ENCODE measurements at places on chromosomes 4 and X.
A peak's percentile ranks its signal among the peaks of the same experiment; 100 is the strongest.

- no peak for DNase-seq
These were observed 252.7 kb downstream of the OPHN1 start for GRCh38 chrX:68180579-68180978.

DNA sequence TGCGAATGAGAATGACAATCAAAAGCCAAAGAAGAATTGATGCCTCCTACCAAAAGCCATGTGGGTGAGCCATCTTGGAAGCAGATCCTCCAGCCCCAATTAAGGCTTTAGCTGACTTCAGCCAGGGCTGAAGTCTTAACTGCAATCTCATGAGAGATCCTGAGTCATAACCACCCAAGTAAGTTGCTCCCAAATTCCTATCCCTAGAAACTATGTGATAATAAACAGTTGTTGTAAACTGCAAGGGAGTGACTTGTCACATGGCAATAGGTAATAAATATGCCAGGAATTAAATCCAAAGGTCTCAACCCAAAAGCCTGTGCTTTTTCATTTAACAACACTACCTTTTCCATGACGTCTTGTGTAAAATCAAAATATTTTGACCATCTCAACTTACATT lies 154.2 kb upstream of the TBL1X start:
- no peak for DNase-seq

DNA sequence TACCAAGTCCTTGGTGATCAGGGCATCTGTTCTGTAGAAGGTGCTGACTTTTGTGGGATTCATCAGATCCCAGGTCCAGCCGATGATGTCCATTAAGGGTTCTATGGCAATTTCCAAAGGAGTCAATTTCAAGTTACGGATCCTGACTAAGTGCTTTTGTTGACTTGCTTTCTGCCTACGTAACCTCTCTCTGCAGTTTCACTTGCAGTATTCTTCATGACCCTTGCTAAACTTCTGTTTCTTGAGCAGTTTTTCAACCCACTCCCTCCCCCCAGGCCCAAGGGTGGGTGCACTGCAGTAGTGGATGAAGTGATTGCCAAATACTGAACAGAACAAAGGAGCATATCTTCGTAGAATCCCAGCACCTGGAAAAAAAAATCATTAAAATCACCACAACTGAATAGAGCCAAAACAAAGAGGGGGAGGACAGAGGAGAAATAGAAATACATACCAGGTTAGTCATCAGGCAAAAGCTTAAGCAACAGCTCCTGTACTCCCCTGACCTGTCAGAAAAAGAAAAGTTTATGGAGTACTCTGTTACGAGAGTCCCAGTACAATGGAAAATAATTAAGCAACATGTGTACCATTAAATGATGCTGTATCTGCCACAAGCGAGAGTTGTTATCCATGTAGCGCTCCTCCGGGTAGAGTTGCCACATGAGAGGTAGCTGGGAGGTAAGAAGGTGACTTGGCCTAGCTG lies 5.8 kb downstream of the CMC4 start:
- peak; percentile 49 for DNase-seq

DNA sequence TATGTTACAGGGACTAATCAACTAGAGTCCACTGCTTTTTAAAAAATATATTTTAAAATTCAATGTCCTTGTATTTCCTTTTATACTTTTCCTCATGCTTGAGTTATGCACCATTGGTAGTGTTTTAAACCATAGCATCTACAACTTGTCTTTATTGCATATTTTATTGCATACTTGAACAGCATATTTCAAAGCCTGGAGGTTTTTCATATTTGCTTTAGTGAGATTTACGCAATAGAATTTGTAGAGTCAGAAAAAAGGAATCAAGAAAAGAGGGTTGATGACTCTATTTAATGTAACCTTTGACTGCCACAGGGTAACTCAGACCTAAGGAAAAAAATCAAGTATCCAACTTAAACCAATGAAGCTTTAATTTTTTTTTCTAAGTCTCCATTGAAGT lies 1165.7 kb upstream of the IGFBP7 start:
- DNase-seq: no peak

DNA sequence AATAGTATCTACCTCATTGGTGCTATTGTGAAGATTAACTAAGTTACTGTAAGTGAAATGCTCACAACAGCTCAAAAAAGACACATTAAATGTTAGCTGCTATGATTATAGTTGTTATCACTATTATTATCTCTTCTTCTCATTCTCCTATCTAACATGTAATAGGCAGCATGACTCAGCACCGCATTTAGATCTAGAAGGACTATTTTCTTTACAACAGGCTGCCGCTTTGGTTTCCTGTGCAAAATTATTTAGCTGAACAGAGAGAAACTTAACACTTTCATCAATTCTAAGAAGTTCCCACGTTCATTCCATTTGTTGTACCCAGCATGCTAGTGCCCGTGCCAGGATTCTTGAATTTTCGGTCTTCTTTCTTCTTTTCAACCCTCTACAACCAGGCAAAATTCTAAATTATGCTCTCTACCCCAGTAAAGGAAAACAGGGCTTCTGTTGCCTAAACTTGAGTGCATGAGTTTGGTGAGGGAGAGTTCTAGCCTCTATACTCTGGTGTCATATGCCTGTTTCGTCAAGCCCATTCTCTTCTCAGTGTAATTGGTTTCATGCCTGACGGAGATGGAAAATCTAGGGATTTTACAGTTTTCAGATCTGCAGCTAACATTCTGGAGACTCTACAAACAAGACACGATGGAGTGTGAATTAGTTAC lies 378.9 kb downstream of the PPP1R2C start:
- no peak for DNase-seq

DNA sequence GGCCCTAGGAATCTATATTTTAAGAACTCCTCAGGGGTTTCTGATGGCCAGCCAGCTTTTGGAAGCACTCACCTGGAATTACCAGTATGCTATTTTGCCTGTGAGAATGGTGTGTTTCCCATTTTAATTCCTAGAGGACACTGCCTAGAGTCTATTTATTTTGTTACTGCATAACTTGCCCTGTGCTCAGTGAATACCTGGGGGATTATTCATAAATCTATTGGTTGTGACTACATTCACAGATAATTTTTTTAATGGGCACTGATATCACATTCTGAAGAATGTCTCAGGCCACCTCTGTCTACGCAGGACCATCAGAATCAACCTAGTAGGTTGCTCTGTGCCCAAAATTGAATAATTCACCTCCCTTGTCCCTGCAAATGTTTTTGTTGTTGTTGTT lies 6.7 kb downstream of the ARL13A start:
- DNase-seq: no peak

GRCh38 chr4:121076416-121076815 lies 4.1 kb upstream of the NDNF start:
- DNase-seq: no peak

- DNase-seq: no peak
These were observed 3.8 kb downstream of the ANKRD50 start for GRCh38 chr4:124708517-124709300.

DNA sequence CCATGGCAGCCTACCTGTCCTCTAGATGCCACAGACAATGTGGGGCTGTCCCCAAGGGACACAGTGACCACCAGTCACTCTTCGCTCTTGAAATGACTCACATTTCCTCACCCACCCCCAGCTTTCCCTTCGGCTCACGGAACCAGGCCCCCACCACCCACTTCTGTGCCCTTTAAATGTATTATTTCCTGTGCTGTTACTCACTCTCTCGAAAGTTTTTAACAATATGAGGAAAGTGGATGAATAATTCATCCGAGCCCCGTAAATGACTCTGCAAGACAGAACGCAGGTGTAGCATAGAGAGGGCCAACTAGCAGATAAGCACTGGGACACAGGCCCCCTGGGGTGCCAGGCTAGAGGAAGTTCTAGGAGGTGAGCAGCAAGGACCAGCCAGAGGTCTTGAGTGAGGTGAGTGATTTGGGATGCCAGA lies 179.5 kb upstream of the TBL1X start:
- DNase-seq: no peak

DNA sequence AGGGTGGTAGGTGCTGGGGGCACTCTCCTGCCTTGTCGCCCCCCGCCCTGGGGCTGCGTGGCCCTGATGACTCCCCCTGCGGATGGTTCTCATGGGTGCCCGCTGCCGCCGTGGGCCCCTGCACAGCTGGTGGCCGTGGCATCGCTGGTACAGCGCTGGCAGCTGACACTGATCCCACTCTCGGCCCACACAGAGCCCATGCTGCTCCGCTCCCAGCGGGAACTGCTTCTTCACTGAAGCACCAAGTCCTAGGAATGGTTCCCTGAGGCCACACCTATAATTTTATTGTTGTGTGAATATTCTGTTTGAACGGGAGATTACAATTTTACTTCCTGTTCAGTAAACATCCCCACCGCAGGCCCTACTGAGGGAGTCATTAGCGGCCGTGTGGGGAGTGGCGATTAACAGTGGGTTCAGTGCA lies 138.6 kb upstream of the NKX1-1 start:
- DNase-seq: no peak

DNA sequence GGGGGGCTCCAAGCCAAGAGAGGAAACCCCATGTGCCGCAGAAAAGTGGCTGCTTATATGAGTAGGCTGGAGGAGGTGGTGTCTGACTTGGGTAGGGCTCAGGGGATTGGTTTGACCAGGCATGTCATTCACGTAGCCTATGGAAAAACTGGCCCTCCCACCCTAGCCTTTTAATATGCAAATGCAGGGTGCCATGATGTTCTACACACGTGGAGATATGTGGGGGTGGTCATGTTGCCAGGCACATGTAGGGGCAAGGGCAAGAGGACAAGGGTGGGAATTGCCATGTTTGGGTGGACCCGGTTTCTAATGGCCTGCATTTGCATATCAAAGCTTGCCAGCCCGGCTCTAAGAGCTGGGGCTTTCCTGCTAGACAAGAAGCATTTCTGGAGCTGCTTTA lies 86.9 kb upstream of the SHISA3 start:
- DNase-seq: no peak

- no peak for DNase-seq
These were observed 631.6 kb downstream of the SPRY1 start for GRCh38 chr4:124028182-124028581.

DNA sequence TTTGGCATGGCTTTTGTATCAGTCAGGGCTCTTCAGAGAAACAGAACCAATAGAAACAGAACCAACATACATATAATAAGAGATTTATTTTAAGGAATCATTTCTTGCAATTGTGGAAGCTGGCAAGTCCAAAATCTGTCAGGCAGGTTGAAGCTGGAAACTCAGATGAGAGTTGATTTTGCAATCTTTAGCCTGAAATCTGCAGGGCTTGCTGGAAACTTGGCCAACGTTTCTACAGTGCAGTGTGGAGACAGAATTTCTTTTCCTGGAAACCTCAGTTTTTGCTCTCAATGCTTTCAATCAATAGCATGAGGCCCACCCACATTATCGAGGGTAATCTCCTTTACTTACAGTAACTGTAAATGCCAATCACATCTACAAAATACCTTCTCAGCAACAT lies 45.4 kb downstream of the COMMD8 start:
- no peak for DNase-seq

- DNase-seq: no peak
These were observed 86.5 kb downstream of the GLRA3 start for GRCh38 chr4:174742561-174742960.

- DNase-seq: peak; percentile 76
These were observed 119.8 kb upstream of the TSPAN5 start for GRCh38 chr4:98778206-98778605.

DNA sequence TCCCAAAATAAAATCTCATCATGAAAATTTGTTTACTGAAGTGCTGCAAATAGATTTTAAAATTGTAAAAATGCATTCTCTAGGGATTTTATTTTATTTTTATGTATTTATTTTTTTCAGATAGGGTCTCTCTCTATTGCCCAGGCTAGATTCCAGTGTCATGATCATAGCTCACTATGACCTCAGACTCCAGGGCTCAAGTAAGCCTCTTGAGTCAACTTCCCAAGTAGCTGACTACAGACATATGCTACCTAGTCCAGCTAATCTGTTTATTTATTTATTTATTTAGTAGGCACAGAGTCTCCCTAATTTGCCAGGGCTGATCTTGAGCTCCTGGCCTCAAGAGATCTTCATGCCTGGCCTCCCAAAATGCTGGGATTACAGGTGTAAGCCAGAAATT lies 317.7 kb upstream of the ANXA10 start:
- no peak for DNase-seq

DNA sequence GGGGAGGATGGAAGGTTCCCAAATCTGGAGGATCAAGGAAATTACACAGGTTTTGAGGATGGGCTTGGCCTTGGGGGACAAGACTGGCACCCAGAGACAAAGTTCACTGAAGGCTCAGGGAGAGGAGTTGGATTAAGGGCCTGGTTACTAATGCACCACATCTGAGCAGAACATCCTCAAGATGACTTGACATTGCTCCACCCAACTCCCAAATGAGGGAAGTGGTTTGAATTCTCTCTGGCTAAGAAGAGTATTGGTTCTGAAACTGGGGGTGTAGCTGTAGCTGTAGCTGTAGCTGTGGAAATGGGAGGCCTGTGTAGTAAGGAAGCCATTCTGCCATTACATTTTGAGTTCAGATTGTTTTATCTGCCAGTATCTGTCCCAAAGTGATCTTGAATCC lies 129.4 kb downstream of the RASL11B start:
- DNase-seq: no peak

- peak; percentile 18 for DNase-seq
These were observed 11.1 kb downstream of the ITIH6 start for GRCh38 chrX:54786967-54787366.

DNA sequence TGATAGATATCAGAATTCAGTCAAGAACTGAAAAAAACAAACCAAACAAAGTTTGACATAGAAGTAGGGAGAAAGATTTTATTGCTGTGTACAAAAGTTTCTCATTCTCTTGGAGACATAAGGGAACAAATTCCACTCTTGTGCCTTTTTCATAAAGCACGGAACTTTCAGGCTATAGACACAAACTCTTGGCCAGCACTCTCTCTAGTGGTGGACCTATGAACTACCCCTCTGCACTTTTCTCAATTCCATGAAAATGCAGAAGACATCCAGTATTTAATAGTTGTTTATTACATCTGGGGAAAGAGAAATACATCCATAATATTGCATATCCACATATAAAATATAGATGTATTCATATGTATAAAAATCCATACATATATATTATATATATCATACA lies 291.6 kb upstream of the HS3ST1 start:
- peak; percentile 50 for DNase-seq

DNA sequence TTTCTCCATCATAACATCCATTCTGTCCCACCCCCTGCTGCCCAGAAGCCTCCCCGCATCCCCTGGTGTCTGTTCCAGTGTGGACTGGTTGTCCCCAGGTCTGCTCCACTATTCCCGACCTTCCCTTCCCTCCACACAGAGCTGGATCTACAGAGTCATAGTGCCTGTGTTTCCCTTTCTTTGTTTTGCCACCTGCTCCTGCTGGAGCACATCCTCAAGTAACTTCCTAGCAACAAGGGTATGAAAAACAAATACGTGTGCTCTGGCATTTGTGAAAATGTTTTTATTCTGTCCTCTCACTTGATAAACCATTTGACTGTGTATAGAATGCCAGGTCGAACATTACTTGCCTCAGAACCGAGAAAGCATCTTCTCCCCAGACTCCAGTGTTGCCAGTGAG lies 29.9 kb upstream of the ADRA2C start:
- DNase-seq: no peak

GRCh38 chr4:26369581-26369980 lies 48.8 kb downstream of the RBPJ start:
- no peak for DNase-seq

- no peak for DNase-seq
These were observed 194.3 kb upstream of the CLNK start for GRCh38 chr4:10878861-10879260.

GRCh38 chr4:118991686-118992085 lies 103.0 kb downstream of the SYNPO2 start:
- no peak for DNase-seq

Data from RWPE1 (cell line).